ENCODE measurements at places on chromosomes 3 and 15. TPM values are rescaled to one million over a fixed set of nuclear protein-coding genes. Genes with fewer than 3 reads are reported as not detected.

GRCh38 chr3:126519506-126520455 is 2.2 kb upstream of the UROC1 start:
- no peak overlapping the region for H3K27ac ChIP-seq
- no peak overlapping the region for H3K4me3 ChIP-seq
- H3K36me3 ChIP-seq, result no peaks in the 10 kb centered on the region
- H3K4me1 ChIP-seq, result peaks cover 14% of the 10 kb centered on the region
- no peak for DNase-seq

- no peak overlapping the region for H3K27ac ChIP-seq
- H3K4me3 ChIP-seq, result no peak overlapping the region
- peaks cover 5% of the 10 kb centered on the region for H3K4me1 ChIP-seq
- DNase-seq, result no peak
- peaks cover 3% of the 10 kb centered on the region for H3K36me3 ChIP-seq
These were observed 35.4 kb upstream of the ATG7 start for GRCh38 chr3:11236588-11237461.

DNA sequence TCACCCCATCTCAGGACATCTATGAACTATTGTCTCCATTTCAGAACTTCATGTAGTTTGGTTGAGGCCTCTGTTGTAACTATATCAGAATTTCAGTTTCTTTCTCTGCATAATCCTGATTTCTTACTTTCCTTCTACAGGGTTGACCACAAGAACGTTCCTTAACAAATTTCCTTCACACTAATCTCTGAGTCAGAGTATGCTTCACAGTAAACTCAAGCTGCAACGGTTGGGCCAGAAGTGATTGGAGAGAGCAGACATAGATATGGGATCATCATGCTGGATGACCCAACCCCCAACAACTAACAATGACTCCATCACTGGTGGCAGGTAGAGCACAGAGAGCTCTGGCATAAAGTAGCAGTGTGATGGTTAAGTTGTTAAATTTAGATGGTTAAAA is 128.8 kb upstream of the OSTN start:
- H3K27me3 ChIP-seq, result no peaks in the 10 kb centered on the region
- no peak for DNase-seq
- no peak overlapping the region for H3K4me3 ChIP-seq

Gene CFAP100
- not detected for total RNA-seq

Gene GATM
- 25.0 TPM for total RNA-seq

Gene GNAT1
- total RNA-seq, result not detected

DNA sequence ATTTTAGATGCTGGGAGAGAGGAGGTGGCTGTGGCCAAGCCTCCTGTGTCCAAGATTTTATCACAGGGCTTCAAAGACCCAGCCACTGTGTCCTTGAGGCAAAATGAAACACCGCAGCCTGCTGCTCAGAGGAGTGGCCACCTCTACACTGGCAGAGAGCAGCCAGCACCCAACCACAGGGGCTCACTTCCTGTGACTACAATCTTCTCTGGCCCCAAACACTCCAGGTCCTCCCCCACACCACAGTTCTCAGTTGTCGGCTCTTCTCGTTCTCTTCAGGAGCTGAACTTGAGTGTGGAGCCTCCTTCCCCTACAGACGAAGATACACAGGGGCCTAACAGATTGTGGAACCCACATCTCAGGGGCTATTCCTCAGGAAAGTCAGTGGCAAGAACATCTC is 45.6 kb downstream of the CDAN1 start:
- H3K4me1 ChIP-seq, result peaks cover 16% of the 10 kb centered on the region
- H3K36me3 ChIP-seq, result peaks cover 32% of the 10 kb centered on the region
- no peak overlapping the region for H3K27ac ChIP-seq
- H3K4me3 ChIP-seq, result no peak overlapping the region
- H3K27me3 ChIP-seq, result no peaks in the 10 kb centered on the region

GRCh38 chr3:102532901-102533300 is 98.1 kb downstream of the ZPLD1 start:
- no peak overlapping the region for H3K4me3 ChIP-seq
- H3K36me3 ChIP-seq, result no peaks in the 10 kb centered on the region
- no peaks in the 10 kb centered on the region for H3K4me1 ChIP-seq
- no peaks in the 10 kb centered on the region for H3K27me3 ChIP-seq
- no peak for DNase-seq

DNA sequence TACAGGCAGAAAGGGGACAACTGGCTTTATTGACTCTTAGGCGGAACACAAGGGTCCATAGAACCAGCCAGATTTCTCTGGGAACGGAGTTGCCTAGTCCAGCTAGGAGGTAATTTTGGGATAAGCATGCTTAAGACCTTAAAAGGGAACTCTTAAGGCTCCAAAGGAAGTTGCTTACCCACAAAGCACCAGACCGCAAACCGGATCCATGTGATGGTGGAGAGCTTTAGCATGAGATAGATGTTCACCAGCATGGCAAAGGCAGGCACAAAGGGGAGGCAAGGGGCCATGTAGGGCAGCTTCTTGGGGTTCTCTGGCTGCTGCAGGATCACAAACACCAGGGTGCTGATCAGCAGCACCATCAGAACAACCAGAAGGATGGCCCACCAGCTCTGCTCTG is 61.4 kb downstream of the CLDN11 start:
- no peaks in the 10 kb centered on the region for H3K27me3 ChIP-seq
- H3K36me3 ChIP-seq, result no peaks in the 10 kb centered on the region
- no peak overlapping the region for H3K4me3 ChIP-seq

DNA sequence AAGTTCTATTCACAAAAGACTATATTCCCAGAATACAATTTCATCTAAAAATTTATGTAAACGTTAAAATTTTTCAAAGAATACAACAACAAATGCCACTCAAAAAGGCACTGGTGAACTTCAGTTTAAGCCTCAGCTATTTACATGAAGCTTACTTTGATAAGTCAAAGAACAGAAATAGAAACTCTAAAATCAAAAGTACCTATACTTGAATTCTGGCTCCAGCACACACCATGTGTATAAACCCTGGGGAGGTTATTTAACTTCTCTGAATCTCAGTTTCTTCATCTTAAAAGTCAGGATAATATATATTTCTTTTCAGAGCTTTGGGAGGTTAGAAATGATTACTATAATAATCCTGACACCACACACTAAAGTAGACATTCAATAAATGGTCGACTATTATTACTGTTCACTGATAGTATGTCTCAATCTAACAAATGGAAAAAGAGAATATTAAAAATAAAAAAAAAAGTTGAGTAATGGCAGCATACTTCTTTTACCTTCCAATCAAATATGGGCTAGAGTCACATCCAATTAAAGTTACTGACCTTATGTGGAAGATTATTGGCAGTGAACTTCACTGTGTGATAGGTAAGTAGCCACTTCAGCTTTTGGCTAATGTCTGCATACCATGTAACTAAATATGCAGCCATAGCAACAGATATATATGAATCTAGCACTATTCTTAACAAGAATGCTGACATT is 248.4 kb downstream of the ISL2 start:
- H3K36me3 ChIP-seq, result no peaks in the 10 kb centered on the region
- peaks cover 4% of the 10 kb centered on the region for H3K4me1 ChIP-seq
- DNase-seq, result no peak
- no peak overlapping the region for H3K27ac ChIP-seq
- no peak overlapping the region for H3K4me3 ChIP-seq

DNA sequence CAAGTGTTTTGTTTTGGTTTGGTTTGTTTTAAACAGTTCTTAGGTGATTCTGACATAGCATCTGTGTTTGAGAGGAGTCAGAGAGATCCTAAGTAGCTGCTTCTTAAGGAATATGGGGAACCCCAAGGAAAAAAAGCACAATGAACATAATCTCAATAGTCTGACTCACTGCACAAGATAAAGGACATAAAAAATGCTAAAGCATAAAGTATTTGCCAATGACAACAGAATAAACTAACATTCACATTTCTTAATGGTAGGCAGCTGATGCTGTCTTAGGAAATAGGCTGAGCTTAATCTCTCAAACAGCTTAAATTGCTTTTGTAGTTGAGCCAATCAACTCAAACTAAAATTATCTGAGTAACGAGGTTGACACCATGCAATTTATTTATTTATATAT is 2.9 kb downstream of the NCEH1 start:
- H3K4me1 ChIP-seq, result peaks cover 18% of the 10 kb centered on the region
- DNase-seq, result no peak
- no peaks in the 10 kb centered on the region for H3K36me3 ChIP-seq

Gene CFAP92
- total RNA-seq, result 0.68 TPM

GRCh38 chr3:53828581-53828980 is 17.6 kb downstream of the CHDH start:
- DNase-seq, result no peak
- no peaks in the 10 kb centered on the region for H3K4me1 ChIP-seq
- H3K4me3 ChIP-seq, result no peak overlapping the region
- no peak overlapping the region for H3K27ac ChIP-seq
- no peaks in the 10 kb centered on the region for H3K27me3 ChIP-seq

GRCh38 chr15:92880796-92881195 is 19.3 kb upstream of the CHD2 start:
- peaks cover 5% of the 10 kb centered on the region for H3K4me1 ChIP-seq
- H3K4me3 ChIP-seq, result peak overlapping the region; percentile 68
- H3K27ac ChIP-seq, result peak overlapping the region; percentile 92
- no peak for DNase-seq

DNA sequence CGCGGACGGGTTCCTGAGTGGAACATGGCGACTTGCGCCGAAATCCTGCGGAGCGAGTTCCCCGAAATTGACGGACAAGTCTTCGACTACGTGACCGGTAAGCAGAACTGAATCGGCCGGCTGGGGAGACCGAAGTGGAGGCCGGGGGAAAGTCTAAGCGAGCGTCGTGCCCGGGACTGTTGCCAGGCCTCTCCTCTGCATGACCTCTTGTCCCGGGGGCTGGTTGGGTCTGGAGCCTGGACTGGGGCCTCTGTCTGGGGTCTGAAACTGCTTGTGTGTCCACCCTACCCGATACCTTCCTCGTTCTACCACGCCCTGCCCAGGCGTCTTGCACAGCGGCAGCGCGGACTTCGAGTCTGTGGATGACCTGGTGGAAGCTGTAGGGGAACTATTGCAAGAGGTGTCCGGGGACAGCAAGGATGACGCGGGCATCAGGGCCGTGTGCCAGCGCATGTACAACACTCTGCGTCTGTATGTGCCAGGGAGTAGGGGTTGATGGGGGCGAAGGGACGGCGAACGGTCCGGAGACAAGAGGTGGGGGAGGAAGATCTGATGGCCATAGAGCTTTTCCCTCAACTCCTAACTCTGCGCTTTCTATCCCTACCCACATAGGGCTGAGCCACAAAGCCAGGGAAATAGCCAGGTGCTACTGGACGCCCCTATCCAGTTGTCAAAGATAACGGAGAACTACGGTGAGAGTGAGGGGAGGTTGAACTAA is at the start of gene ABCF3:
Gene ABCF3, plus strand, starts transcription at position 16 of the 718 bp plus-strand sequence. Its CDS starts 9 bp downstream, at position 25.
- H3K36me3 ChIP-seq, result peaks cover 61% of the 10 kb centered on the region
- no peak for DNase-seq
- no peaks in the 10 kb centered on the region for H3K27me3 ChIP-seq
- H3K4me1 ChIP-seq, result peaks cover 24% of the 10 kb centered on the region

Gene DLEC1
- total RNA-seq, result 0.35 TPM

Gene FOXB1
- not detected for total RNA-seq

- no peak overlapping the region for H3K4me3 ChIP-seq
- no peaks in the 10 kb centered on the region for H3K27me3 ChIP-seq
- H3K27ac ChIP-seq, result no peak overlapping the region
- DNase-seq, result peak; percentile 11
- H3K4me1 ChIP-seq, result no peaks in the 10 kb centered on the region
These were observed 191.6 kb downstream of the GAP43 start for GRCh38 chr3:115814778-115815380.

- no peak for DNase-seq
- H3K36me3 ChIP-seq, result no peaks in the 10 kb centered on the region
- no peaks in the 10 kb centered on the region for H3K27me3 ChIP-seq
- no peak overlapping the region for H3K27ac ChIP-seq
- no peak overlapping the region for H3K4me3 ChIP-seq
These were observed 154.2 kb downstream of the IMPG2 start for GRCh38 chr3:101166150-101166549.

Gene IL5RA
- not detected for total RNA-seq

DNA sequence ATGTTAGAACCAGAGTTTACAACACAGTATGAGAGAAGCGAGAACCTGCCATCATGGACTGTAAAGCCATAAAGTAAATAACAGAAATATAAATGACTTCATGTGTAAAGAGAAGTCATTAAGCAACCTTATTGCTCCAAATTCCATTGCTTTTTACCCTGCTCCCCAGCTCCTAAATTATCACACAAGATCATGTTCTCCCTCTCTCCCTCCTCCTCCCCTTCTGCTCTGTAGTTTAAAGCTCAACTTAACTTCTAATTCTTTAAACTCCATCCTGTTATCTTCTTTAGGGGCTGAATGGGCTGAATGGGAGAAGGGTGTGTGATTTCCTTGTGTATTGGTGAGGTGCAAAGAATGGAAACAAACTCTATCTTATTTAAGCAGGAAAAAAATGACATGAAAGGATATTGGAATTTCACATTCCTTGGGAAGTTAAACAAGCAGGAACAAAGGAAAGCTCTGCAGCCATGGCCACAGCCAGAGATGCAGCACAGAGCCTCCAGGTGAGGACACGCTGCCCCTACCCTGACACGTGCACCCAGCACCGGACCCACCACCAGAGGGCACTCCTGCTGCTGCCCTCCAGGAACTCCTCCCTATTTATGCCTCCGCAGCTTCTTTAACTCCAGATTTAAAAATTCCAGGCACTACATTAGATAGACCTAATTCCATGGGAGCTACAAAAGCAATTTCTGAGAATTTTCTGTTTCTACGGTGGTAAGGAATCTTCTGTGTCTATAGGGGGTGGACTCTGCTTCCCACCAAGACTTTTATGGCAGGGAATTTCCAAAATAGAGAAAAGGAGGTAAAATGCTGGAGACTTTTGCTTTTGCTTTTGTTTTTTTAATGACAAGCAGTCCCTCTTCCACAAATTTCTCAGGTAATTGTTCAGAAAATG is 76.9 kb upstream of the ABI3BP start:
- H3K4me3 ChIP-seq, result no peak overlapping the region
- no peaks in the 10 kb centered on the region for H3K36me3 ChIP-seq
- H3K27ac ChIP-seq, result peak overlapping the region; percentile 46
- no peak for DNase-seq
- no peaks in the 10 kb centered on the region for H3K27me3 ChIP-seq

DNA sequence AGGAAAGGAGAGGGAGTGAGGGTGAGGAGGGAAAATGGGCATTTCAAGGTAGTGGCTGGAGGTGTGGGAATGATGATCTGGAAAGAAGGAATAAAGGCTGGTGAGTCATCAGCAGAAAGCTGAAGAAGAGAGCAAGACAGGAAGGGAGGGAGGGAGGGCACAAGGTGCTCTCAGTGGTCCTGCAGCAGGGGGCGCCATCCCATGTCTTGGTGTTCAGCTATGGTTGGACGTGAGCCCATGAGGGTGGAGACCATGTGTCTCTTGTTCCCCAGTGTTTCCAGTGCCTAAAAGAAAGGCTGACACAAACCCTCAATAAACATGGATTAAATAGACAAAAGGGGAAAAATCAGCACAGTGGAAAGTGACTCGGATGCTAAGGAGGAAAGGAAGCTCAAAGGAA is 228.5 kb downstream of the NTRK3 start:
- H3K27me3 ChIP-seq, result no peaks in the 10 kb centered on the region
- H3K4me1 ChIP-seq, result no peaks in the 10 kb centered on the region
- H3K36me3 ChIP-seq, result peaks cover 9% of the 10 kb centered on the region
- no peak overlapping the region for H3K4me3 ChIP-seq
- no peak overlapping the region for H3K27ac ChIP-seq
- DNase-seq, result no peak

- H3K27me3 ChIP-seq, result no peaks in the 10 kb centered on the region
- DNase-seq, result no peak
- H3K36me3 ChIP-seq, result no peaks in the 10 kb centered on the region
- H3K4me1 ChIP-seq, result no peaks in the 10 kb centered on the region
- no peak overlapping the region for H3K27ac ChIP-seq
- H3K4me3 ChIP-seq, result no peak overlapping the region
These were observed 378.4 kb upstream of the NAALADL2 start for GRCh38 chr3:174480767-174481166.

GRCh38 chr15:68583321-68583720 is 4.5 kb downstream of the CORO2B start:
- peak overlapping the region; percentile 54 for H3K27ac ChIP-seq
- no peak overlapping the region for H3K4me3 ChIP-seq
- no peaks in the 10 kb centered on the region for H3K36me3 ChIP-seq
- H3K27me3 ChIP-seq, result no peaks in the 10 kb centered on the region
